ENCODE measurements at places on chromosomes 2 and 18.

DNA sequence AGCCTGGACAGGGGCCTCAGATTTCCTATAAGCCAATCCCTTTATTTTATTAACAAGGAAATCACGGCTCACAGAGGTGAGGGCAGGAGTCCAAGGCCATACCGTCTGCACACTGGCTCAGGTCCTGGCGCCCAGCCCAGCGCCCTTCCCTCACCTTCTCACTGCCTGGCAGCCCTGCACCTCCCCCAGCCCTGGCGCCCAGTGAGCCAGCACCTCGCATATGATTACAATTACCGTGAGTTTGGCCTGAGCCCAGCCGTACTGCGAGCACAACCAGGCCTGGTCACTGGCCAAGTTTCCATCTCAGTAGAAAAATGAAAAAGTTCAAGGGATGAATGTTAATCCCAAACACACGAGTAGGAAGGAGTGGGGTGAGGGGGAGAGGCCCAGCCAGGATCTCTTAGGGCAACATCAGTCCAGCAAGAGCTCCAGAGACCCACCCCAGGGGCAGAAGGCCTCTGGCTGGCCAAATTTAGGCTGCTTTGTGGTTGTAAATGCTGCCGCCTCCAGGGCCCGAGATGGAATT, 68.4 kb downstream of the MCFD2 start:
- DNase-seq: no peak

DNA sequence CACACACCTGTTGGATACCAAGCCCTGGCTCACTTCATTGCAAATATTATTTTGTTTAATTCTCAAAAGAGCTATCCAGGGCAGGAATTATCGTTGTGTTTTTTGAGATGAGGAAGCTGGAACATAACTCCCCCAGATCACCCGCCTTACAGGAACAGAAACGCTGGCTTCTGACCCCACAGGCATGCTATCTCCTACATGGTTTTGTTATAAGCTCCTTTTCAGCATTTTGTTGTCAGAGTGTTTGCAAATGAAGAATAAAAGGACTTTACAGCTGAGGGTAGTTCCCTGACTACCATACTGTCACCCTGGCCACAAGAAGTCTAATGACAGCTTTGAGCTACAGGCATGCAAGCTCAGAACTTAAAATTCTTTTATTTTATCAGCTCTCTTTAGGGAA, 62.0 kb upstream of the MRPS9 start:
- no peak for DNase-seq

DNA sequence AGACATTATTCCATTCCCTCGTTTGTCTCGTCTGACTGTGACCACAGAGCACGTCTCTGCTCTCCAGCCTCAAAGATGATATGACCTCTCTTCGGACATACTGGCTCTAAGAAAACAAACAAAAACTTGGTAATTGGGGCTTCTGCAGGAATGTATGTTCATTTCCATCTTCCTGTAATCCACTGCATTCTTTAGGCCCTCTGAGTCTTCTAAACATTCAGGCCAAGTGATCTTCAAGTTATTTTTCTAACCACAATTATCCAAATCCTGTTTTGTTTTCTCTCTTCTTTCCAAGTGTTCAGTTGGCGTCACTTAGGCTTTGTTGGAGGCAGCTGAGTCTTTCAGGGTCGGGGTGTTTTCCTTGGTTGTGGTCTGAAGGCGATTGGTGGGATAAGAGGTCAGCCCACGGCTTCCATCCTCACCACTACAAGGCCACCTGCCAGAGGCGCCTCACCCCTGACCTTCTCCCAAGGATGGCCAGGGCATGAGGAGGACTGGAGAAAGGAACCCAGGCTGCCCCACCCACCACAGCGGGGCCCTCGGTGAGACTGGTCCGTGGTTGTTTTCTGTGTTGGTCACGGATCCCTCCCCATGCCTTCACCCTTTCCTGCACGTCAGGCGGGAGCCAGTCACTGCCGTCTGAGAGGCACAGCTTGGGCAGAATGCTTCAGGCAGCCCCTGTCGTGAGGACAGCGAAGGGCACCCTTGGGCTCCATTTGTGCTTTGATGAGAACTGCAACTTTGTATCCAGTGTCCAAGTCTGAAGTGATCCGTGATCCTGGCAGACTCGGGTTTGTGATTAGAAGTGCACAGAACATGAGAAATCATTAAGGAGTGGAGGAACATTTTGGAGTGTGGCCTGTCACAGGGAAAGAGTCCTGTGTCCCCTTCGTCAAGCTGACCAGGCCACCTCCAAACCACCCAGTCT, 88.6 kb upstream of the FHL2 start:
- DNase-seq: no peak

DNA sequence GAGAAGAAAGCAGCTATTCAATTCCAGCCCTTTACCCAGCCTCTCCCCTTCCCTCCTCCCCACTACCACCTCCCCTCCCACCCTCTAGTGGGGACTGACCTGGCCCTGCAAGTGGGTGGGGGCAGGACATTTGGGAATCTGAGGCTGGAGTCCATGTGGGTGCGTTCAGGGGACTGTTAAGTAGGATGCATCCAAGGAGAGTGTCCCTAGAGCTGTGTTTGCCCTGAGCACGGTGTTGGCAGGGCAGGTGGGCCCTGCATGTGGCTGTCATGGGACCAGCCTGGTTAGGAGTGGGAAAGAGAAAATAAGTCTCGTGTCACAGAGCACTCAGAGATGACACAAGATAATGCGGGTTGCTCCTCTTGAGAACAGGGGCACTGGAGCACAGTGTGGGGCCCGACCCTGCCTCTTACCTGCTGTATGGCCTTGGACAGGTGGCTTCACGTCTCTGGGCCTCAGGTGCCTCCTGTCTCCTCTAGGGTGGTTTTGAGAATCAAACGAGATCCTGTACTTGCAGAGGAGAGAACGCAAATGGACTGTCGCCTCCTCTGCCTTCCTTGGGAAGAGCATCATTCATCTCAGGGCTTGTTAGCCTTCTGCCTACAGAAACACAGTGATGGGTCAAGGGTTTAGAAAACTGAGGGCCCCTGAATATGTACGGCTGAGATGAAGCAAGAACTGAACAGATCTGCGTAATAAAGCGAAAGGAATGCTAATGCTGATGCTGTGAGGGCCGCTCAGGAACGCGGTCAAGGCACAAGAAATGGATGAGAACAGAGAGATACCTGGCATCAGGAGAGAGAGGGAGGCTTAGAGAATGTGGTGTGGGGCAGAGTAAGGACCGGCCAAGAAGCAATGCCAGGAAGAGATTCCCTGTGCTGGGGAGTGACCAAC, 187.7 kb upstream of the HAAO start:
- no peak for DNase-seq

DNA sequence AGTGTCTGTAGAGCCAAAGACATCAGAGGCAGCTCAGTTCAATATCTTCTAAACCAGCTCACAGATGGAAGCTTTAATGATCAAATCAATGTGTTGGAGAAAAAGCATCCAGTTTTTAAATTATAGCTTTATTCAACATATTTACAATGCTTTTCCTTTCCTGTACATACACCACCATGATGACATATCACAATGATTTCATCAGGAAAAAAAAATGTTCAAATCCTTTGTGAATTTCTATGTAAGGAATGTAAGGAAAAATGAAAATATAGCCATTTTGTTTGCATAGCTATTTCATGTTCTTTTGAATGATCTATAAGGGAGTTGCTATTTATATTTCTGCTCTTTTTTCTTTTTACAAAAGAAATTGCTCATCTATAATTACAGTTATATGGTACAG, 134.7 kb upstream of the CDH20 start:
- DNase-seq: no peak

DNA sequence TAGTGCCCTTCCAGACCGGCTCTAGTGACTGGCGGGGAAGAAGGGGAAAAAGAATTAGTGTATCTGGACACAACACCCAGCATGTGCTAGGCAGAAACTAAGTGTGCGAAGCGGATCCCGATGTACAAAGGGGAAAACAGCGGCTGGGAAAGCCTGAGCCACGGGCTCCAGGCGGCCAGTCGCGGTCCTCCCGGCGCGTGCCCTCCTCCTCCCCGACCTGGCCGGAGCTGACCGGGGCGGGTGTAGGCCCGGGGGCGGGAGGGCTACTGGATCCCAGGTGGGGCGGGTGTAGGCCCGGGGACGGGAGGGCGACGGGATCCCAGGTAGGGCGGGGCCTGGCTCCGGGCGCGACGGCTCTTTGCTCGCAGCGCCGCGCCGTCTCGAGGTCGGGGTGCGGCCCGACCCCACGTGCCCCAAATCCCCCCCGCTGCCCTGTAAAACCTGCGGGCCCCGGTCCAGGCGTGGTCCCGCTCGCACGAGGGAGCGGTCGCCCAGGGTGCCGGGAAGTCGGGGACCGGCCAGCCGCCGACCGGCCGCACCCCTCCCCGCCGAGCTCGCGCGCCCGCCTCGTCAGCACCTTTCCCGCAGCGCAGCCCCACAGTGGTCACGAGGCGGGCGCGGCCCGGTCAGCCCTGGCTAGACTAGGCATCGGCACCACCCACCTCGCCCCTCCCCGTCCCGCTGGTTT, 48.8 kb downstream of the C2orf42 start:
- no peak for DNase-seq

- DNase-seq: no peak
Measured at GRCh38 chr2:128782411-128783192, 463.9 kb upstream of the HS6ST1 start.

DNA sequence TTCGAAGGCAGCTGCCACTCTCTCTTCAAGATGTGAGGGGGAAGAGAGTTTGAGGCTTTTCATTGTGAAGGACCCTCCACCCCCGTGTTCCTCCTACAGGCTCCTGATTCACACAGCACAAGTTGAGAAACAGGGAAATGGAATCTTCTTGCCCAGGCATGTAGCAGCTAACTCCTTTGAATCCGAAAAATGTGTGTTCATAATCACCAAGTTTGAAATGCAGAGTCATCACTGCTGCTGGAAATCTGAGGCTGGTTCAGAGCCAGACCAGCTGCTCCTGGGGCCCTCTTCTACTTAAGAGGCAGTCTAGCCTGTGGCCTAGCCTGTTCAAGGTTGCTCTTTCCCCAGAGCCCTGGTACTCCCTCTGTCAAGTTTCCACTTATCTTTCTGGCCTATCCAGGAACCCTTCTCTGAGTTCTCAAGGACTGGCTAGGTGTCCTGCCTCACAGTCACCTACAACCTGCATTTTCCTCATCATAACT, 166.4 kb downstream of the TMEM247 start:
- no peak for DNase-seq

DNA sequence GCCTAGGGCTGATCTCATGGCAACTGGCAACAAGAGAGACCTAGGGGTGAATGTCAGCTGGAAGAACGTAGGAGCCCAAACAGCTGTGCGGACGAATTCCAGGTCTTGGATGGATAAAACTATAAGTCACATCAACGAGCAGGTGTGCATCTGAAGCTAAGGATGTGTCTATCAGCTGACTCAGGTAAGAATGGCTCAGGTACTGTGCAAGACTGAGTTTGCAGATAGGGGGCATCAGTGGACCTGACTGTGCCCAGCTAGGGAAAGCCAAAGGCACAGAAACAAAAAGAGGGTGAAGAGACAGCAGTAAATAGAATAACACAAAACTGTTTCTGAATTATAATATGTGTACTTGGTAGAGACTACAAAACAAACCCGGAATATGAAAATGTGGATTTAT, 357.3 kb downstream of the ZEB2 start:
- DNase-seq: peak; percentile 10

DNA sequence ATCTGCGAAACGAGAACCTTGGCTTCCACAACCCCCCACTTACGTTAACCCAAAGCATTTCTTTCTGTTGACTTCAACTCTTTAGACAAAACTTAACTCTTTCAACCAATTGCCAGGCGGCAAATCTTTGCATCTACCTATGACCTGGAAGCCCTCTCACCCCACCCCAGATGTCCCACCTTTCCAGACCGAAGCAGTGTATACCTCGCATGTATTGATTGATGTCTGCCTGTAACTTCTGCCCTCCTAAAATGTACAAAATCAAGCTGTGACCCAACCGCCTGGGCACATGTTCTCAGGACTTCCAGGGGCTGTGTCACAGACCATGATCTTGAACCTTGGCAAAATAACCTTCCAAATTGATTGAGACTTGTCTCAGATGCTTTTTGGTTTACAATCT, 12.3 kb downstream of the AQP12B start:
- DNase-seq: no peak

DNA sequence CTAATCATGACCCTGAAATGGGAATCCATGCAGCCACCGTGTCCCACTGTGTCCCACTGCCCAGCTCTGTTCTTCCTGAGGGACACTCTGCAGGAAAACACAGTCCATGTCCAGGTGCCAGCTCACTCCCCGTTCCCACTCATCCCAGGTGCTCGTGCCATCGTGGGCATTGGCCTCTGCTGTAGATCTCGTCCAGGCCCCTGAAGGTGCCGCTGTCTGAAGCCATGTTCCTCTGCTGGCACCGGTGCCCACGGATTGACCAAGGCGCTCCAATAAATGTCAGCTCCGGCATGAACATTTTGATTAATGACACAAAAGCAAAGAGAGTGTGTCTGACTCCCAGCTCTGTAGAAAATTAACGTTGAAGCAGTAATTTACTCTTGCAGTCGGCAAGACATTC, 280.1 kb upstream of the SALL3 start:
- DNase-seq: no peak

GRCh38 chr2:217751952-217752351, 250.8 kb downstream of the TNS1 start:
- DNase-seq: no peak

DNA sequence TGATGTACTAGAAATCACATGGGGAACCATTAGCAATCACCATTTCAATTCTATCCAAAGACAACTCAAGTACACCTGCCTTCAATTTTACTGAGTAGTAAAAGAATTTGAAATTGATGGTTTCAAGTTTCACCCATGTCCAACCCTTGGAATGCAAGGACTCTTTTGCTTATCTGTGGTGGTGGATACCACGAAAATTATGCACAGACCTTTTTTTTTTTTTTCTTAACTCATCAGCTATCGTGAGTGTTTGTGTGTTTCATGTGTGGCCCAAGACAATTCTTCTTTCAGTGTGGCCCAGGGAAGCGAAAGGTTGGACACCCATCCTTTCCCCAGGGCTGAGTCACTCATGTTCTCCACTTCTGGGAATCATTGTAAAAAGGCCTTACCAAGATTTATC, 23.1 kb downstream of the ID2 start:
- DNase-seq: no peak

Data from stimulated activated CD4-positive, alpha-beta T cell treated with anti-CD3 and anti-CD28 coated beads, Interleukin-12 subunit alpha, Interleukin-12 subunit beta, amount 100 ng/mL, for 4 hours (primary cell).